ENCODE measurements at places on chromosomes 3 and 15.
A peak's percentile ranks its signal among the peaks of the same experiment; 100 is the strongest.

GRCh38 chr3:56459719-56460118, 8.5 kb downstream of the ERC2 start:
- no peak for DNase-seq

DNA sequence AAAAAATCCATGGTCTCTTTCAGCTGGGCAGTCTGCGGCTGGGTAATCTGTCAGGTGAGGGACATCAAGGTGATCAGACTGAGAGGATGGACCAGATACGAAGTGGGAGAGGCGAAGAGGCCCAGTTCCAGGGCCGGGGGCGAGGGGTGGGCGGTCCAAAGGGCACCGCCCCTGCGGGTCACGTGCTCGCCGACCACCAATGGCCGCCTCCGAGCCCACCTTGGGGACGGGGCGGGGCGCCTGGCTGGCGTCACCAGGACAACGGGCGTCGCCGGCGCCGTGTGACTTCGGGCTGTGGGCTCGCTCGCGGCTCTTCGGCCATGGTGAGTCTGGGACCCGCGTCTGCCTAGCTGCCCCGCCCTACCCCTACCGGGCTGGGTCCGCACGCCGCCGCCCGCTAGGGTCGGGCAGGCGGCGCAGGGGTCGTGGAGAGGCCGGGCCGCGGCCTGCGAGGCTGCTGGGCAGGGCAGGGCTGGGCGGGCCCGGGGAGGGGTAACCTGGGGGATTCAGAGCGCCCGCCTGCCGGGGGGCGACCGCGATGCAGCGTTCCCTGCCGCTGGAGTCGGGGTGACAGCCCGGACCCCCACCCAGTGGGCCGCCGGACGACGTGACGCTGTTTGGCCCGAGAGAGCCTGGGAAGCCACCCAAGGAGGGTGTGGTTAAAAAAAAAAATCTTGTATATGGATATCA, at the start of gene FBXL2:
Gene FBXL2, plus strand, starts transcription at position 250 of the 690 bp plus-strand sequence. Its CDS starts 71 bp downstream, at position 321.
- DNase-seq = peak; percentile 58

- DNase-seq = no peak
These were observed 32.8 kb downstream of the OSBPL10 start for GRCh38 chr3:31948280-31948679.

GRCh38 chr15:63340353-63340752, 41.3 kb downstream of the CA12 start:
- DNase-seq = no peak

DNA sequence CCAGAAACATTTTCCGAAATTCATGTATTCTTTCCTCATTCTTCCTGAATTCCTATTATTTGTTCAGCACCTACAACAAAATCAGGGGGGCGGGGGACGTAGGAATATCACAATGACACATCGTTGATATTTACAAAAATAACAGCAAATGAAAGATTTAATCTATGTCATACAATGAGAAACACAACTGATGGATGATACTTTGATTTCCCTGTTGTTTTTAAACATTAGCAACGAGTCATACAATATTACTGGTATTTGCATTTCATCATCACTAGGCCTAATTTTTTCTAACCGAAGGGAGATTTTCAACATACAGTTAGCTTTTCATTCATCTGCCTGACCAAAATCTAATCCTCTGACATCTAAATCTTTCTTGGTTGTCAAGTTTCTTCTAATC, 45.3 kb upstream of the INO80 start:
- no peak for DNase-seq

DNA sequence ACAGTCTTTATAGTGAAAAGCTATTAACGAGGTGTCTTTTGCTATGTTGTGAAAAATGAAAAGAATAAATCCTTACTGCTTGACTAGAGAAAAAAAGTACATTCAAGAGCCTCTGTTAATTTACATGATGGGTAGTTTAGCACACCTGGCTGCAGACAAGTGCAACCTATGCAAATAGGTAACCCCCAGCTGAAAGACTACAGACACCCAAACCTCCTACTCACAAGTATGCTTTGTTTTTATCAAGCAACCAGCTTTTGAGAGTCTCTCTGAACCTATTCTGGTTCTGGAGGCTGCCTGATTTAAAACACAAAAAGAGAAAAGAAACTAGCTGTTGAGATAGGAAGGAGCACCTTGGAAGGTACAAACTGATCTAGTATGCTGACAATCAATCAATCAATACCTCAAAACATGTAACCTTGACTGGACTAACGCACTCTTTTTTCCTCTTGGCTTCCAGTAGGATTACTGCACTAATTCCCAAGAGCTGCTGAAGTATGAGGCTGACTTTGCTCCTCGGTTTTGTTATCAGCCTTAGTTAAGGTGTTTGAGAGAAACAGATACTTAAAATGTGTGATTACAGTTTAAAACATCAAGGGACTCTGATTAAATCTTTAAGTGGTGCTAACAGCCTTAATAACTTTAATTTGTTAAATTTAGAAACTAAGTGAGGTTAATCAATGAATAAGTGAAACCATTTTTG, 63.6 kb downstream of the OSBPL10 start:
- DNase-seq = peak; percentile 26

DNA sequence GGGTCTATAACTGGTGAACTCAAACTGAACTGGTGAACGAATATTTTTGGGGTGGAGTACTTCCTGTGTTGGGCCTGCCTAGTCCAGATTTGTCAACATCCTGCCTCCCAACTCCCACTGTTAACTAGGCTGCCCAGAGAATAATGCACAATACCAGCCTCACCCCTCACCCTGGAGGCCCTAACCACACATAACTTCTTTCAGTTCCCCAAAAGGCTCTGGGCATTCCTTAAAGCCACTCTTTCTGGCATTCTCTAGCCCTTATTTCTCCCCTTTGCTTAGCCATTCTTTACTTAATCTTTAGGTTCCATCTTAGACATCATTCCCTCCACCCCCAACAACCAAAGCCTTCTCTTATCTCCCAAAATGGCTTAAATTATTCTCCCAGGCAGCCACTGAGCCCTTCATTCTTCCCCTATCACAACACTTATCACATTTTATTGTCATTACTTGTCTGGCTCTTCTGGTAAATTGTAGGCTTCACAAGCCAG, 9.1 kb upstream of the SEC11A start:
- DNase-seq = peak; percentile 25

DNA sequence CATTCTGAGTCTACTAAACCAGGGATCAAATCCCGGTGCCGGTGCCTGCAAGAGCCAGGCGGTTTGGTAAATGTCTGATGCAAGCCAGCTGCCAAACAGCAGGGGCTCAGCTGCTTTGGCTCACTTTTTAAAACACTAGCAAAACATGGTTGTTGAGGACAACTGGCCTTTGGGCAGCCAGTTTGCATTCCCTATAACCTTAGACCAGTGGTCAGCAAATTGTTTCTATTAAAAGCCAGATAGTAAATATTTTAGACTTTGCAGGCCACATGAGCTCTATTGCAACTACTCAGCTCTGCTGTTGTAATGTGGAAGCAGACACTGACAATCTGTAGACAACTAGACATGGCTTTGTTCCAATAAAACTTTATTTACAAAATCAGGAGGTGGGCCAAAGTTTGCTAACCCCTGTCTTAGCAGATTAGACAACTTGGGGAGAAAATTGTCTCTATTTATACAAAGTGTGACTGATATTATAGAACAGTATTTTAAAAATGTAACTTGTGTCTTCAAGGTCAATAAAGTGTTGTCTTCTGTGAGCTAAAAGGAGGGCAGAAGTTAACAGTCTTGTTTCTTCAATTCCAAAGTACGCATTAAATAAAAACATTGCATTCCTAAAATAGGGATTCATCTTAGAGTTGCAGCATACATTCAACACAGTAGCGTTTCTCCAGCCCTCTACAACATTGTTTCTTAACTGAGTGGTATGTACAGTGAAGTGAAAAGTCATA, 67.6 kb downstream of the SSUH2 start:
- DNase-seq = no peak

- no peak for DNase-seq
These were observed 102.4 kb downstream of the NR1D2 start for GRCh38 chr3:24047513-24047912.

GRCh38 chr3:133475245-133476010, 75.6 kb downstream of the BFSP2 start:
- DNase-seq = peak; percentile 80

DNA sequence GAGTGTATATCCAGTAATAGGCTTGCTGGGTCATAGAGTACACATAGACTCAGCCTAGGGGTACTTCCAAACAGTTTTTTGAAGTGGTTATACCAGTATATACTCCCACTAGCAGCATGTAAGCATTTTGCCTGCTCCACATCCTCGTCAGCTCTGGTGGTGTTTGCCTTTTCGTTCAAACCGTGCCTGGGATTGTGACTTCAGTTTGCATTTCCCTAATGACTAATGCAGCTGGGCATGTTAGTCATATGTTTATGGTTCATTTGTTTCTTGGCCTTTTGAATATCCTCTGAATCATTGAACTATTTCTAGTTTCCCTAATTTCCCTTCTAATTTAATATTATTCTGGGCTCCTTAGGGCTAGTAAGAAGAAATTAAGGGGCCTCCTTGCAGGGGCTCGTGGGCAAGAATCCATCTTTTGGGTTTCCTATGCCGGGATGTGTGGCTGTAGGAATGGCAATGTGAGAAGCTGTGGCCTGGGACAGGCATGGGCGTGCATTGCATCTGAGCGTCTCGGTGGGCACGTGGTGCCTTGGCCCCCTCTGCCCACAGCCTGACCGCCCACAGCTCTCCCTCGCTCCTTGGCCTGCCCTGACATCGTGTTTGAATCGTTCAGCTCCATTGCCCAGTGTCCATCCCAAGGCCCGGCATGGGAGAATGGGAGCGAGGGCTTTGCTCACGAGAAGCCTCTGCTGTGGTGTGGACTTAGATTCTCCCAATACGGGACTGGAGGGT, 26.4 kb downstream of the FAH start:
- no peak for DNase-seq

- DNase-seq = no peak
These were observed 257.5 kb downstream of the ZNF621 start for GRCh38 chr3:40782111-40782721.

DNA sequence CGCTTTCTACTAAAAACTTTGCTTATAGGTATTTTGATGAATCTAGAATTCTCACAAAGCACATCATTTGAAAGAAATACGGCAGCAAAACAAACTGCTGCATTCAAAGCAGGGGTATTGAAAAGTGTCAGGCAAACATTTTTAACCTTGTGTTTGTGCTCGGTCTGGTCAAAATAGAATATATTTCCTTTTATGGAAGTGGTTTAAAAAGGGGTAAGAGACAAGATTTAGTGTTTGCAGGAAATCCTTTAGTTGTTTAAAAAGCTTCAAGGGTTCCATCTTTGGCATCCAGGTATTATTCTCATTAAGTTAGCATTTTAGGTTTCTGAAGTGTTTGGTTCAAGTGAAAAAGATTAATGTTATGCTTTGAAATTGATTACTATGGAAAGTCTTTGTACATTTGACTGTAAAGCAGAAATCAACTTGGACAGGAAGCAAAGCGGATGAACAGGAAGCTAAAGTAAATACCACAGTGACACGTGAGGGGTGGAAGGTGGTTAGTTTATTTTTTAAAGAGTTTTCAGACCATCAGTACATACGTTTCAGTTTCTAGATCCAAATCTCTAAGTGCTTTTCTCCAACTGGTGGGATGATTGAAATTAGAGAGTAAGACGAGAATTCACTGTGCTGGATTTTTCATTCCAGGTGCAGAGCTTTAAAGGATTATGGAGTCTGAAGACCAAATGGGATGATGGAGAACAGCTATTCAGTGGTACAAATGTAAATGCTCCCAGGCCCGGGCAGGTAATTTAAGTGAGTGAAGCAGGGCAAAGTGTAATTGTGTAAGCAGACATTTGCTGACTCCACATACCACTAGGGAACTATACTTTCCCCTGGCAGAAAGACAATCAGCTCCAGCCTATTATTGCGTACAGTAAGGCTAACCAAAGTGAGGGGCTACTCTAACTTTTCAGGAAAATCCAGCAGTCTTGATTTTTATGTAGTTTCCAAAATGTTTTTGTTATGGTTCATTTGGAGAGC, 341.8 kb upstream of the TBL1XR1 start:
- no peak for DNase-seq

DNA sequence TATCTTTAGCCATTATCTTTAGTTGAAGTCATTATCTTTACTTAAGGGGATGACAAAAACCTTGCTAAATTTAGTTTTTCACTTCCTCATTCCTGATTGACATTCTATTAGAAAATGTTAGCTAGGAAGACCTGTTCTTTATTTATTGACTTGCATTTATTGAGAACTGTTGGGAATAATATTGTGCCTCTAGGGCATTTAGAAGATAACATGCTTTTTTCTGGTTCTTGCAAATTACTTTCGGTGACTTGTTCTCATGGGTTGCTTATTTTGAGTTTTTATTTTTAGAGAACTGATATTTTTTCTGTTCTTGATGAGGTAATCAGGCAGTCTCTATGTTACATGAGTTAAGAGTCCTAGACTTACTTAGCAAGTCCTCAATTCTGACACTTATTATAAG, 48.3 kb upstream of the CTDSPL start:
- peak; percentile 38 for DNase-seq

GRCh38 chr3:102224171-102224570, 210.6 kb upstream of the ZPLD1 start:
- peak; percentile 20 for DNase-seq

DNA sequence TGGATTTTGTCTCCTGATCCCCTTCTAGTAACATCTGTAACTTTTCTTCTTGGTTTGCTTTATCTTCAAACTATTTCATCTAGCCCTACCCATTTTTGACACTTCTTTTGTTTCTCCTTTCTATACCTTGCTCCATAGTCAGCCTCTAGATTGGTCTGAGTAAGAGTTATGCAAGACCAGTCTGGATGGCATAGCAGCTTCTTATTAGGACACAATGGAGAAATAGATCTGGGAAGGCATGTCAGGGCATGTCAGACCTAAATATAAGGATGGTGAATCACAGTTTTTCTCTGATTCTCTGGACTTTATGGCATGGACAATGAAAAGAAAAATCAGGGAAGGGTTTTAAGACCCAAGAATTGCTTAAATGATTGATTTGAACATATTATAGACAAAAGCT, 452.5 kb downstream of the RAP2B start:
- no peak for DNase-seq

GRCh38 chr15:51405693-51406523, 64.5 kb downstream of the GLDN start:
- DNase-seq = no peak

- DNase-seq = no peak
These were observed 73.6 kb downstream of the TM4SF4 start for GRCh38 chr3:149547954-149548668.

- no peak for DNase-seq
These were observed 33.1 kb downstream of the KLHL25 start for GRCh38 chr15:85761635-85762034.

DNA sequence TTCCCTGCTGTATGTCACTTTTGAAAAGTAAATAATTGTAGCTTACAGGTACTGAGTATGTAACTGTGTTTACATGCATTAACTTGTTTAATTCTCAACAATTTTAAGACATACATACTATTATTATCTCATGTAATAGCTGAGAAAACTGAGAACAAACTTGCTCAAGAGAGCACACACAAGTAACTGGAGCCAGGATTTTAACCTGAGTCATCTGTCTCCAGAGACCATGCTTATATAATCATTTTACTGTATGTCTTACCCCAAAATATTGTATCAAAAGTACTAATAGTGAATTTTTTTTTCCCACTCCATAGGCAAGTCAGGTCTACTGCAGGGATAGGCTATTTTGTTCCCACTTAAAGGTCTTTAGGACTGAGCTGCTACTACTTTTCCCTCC, 95.4 kb downstream of the FEZF2 start:
- DNase-seq = no peak

Measured in GM10248 (cell line).